CD4-positive, alpha-beta T cell treated with Interleukin-17A for 1 hour (primary cell): ENCODE measurements at places on chromosomes 7 and 10.

GRCh38 chr10:1229574-1229973 lies 173.4 kb downstream of the WDR37 start:
- no peak for DNase-seq

GRCh38 chr7:125651823-125652528 lies 722.4 kb upstream of the POT1 start:
- no peak for DNase-seq

DNA sequence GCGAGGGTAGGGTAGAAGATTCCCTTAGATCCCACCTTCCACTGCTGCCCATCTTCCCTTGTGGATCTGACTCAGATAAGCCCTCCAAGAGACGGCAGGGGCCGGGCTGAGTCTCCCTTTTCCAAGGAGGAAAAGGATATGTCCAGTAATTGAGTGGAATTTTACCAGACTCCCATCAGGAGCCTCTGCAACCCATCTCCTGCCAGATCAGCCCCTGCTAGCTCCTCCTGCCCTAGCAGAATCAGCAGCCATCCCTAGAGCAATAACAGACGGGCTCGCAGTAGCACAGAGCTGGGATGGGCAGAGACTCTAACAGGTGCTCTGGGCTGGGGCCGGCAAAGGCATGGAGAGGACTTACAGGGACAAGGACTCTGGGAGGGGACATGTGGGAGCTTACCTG lies 73.5 kb downstream of the C10orf105 start:
- no peak for DNase-seq

- DNase-seq = no peak
Measured at GRCh38 chr10:9999627-10000026, 1018.0 kb upstream of the CELF2 start.

GRCh38 chr10:113519681-113520115 lies 33.2 kb upstream of the HABP2 start:
- no peak for DNase-seq

DNA sequence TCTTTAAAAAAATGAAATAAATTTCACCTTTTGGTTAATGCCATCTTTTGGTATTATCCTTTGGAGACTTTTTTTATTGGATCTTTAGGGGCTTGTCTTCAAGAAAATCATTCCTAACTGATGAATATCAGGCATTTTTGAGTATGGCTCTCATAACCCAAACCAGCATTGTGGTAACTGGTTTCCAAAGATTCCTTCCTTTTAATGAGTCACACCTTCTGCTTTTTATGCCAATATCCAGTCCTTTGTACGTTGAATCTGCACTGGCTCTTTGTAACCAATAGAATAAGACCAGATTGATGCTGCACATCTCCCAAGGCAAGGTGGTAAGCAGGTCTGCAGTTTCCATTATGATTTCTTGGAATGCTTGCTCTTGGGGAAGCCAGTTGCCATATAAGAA lies 89.1 kb downstream of the GPR158 start:
- DNase-seq = no peak

GRCh38 chr7:107196834-107197610 lies 28.2 kb downstream of the HBP1 start:
- DNase-seq = no peak

DNA sequence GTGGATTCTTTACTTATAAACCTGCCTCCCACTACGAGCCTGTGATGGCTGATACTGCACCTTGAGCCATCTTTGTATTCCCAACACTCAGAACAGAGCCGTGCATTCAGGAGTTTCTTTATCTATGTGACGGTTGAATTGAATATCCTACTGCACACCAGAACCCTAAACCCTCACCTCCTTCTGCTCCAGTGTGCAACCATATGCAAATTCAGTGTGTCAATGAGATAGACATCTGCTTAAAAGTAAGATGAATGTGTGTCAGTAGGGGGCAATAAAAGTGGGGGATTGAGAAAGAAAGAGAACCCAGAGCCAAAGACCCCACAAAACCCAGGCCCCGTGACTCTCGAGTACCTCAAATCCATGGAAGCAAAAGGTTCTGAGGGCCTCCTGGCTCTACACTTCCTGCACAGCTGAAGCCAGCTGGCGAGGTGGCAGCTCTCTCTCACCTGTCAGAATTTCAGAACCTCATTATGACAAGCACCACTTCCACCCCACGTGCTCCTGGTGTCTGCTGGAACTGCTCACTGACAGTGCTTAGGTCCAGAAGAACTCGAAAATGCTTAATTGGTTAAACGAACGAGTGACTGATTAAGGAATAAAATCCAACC lies 143.3 kb upstream of the GPR26 start:
- no peak for DNase-seq

DNA sequence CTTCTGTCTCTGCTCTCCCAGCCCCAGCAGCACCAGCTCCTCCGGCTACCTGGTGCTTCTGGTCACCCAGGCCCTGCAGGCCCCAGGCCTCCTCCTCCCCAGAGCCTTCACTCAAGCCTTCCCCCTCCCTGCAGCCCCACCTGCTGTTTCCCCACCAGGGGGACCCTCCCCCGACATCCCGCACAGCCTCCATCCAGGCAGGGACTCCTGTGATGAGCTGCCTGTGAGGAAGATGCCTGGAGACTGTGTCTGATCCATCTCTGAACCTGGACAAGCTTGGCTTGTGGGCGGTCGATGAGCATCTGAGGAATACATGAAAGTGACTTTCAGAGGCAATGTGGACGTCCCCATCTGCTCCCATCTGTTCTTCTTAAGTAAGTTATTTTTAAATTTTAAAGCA lies 45.0 kb downstream of the RAMP3 start:
- DNase-seq = no peak

DNA sequence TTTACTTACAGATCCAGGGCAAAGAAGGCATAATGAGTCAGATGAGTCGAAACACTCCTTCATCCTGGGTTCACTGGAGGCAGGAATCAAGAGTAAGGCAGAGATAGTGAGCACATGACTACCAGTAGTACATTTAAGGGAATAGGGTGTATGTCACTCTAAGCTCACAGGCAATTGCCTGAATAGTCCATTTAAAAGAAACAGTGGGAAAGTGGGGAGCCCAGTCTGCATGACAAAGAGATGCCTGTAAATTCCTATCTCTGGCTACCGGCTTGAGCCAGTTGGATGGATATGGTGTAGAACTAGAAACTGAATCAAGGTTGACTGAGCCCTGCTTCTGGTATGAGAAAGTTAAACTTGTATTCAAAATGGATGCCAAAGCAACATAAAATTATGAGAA lies 861.5 kb upstream of the ZWINT start:
- no peak for DNase-seq

GRCh38 chr10:51076299-51076841 lies 2.1 kb downstream of the PRKG1 start:
- no peak for DNase-seq

GRCh38 chr7:23055582-23056178 lies 41.8 kb upstream of the HYCC1 start:
- peak; percentile 81 for DNase-seq

GRCh38 chr7:11616466-11616865 lies 215.5 kb downstream of the THSD7A start:
- no peak for DNase-seq

- DNase-seq = no peak
Measured at GRCh38 chr10:32409741-32410140, 36.2 kb upstream of the CCDC7 start.

- no peak for DNase-seq
Measured at GRCh38 chr7:120442838-120443237, 169.9 kb downstream of the KCND2 start.

- DNase-seq = no peak
Measured at GRCh38 chr7:137774793-137775201, 72.0 kb downstream of the DGKI start.

DNA sequence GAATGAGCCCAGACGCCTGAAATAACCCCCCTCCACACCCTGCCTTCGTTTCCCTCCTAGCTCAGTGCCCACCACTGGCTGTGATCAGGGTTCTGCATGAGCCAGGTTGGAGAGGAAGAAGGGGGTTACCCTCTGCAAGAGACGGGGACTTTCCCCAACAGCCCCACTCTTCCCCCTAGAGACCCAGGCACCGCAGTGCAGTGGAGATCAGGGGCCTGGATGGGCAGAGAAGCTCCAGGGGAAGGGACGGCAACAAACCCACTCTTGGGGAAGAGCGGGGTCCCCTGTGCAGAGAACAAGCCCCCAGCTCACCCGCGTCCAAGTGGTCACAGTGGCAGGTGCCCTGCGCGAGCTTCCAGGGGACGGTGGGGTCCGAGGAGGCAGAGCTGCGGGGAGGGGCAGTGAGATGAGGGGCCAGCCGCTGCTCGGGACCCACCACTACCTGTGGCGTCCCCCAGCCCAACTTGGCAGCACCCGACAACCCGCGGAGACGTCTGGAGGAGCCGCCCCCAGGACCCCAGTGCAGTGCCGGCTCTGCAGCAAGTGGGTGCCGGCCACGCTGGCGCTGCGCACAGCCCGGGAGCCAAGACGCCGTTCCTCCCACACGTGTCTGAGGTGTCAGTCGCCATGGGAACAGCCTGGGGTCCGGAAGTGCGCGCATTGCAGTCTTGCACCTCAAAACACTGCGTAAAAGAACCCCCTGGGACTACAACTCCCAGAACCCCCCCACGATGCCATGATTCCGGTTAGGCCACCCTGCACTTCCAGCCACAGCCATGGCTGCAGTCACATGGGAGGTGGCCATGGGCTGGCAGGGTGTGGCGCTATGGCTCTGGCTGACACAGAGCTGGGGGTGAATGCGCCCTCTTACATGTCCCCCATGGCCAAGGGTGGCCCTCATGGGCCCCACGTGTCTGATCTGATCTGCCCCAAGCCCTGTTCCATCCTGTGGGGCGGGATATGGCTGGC lies 45.8 kb upstream of the WIPI2 start:
- peak; percentile 90 for DNase-seq

DNA sequence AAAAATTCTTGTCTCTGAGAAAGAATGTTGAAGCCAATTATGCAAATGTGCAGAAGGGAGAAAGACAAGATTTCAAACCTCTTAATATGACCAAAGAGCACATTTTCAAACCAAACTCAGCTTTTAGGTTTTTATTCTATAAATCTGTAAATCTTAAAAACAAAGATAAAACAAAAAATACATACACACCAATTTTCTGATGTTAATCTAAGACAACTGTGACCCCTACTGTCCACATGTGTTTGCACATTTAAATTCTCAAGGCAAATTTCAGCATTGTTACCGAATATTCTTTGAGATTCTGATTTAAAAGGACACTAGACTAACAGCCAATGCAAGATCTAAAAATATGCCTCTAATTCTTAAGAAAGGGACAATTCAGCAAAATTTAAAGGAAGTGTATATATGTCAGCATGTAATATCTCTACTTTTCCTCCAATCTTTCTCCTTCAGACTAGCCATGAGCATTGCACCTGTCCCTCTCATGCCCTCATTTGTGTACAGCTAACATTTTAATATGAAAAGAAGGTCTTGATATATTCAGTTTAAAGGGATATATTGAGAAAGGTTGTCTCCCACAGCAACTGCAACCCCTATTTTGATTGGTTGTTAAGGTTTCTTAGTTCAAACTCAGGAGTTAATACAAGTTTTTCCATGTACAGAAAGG lies 417.9 kb downstream of the IPMK start:
- no peak for DNase-seq

DNA sequence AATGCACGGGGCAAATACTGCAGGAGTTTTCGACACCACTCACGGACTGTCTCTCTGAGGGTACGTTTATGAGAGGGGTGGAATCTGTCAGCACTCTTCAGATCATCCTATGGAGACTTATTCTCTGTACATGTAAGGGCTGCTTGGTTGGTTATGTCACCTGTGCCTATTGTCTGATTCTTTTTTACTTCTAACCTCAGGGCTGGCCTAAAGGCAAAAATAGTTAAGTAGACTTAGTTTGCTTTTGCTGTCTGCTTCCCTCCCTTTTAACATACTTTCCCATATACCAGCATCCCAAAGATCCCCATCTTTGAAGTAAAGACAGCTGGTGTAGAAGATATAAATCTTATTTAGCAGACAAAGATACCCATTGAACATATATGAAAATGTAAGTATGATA lies 105.9 kb downstream of the PRKG1 start:
- no peak for DNase-seq

- DNase-seq = no peak
Measured at GRCh38 chr10:127679642-127680255, 57.2 kb upstream of the FOXI2 start.

- no peak for DNase-seq
Measured at GRCh38 chr7:106501605-106502580, 159.1 kb downstream of the CCDC71L start.

GRCh38 chr10:405648-406047 lies 270.4 kb downstream of the ZMYND11 start:
- no peak for DNase-seq

DNA sequence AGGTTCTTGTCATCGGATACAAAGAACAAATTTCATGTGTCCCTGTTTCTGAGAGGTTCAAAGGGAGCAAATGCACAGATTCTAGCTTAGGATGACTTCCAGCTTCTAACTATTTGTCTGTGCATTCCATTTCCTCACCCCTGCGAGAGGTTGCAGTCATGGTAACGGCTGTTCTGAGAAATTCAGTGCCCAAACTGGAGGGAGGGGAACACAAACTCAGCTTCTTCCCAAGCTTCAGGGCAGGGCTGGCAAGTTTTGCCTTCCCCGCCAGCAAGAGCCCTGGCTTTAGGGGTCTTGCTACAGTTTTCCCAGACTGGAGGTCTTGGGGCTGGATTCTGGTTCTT lies 11.1 kb downstream of the FAS start:
- DNase-seq = peak; percentile 35
